ENCODE measurements at places on chromosomes 13 and 19.

- DNase-seq: peak; percentile 58
Observed at GRCh38 chr13:52405767-52406494, at the start of gene THSD1. THSD1 (minus strand) TSS chr13:52406172; CDS start chr13:52402600, 3,572 bp downstream.

DNA sequence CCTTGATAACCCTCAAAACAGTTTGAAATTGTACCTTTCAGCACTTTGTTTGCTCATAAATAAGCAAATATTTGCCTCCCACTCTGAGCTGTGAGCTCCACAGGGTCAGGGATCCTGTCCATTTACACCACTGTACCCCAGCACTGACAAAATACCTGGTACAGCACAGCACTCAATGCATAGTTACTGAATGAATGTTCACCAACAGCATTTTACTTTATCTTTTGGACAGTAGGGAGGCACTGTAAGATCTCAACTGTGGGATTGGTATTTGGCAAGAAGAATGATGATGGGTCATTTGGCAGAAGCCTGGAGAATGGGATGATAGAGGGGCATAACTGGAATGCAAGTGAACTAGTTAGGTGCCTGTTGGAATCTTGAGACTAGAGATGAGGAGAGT is 127.2 kb upstream of the ARGLU1 start:
- DNase-seq: no peak

DNA sequence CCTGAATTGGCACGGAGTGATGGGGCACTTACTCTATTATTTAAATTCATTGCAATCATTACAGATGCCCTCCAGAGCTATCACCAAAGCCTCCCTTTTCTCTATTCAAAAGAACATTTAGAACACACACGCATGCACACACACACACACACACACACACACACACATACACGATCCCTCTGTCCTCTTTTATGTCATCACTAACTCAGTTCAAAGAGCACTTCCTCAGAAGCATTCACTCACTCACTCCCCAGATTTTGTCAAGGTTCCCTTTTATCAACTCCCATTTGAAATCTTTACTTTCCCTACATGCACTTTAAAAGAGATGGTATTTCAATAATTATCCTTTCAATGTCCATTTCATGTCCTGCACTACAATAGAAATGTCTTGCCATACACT is 22.4 kb upstream of the IGFL4 start:
- no peak for DNase-seq

GRCh38 chr19:39375929-39376328 is 15.0 kb downstream of the PAF1 start:
- no peak for DNase-seq

GRCh38 chr13:21075379-21076249 is 14.2 kb upstream of the LATS2 start:
- no peak for DNase-seq

GRCh38 chr19:16778796-16779411 is 50.3 kb upstream of the SIN3B start:
- DNase-seq: peak; percentile 77

All from EH (cell line).